Testis (tissue), 5 donors: ENCODE measurements at places on chromosomes 5 and 9. TPM values are rescaled to one million over a fixed set of nuclear protein-coding genes. Genes with fewer than 3 reads are reported as not detected.

GRCh38 chr5:74954919-74955318 lies 88.7 kb upstream of the FAM169A start:
- no peak for DNase-seq

GRCh38 chr5:98187945-98188344 lies 585.5 kb upstream of the RGMB start:
- DNase-seq = no peak

DNA sequence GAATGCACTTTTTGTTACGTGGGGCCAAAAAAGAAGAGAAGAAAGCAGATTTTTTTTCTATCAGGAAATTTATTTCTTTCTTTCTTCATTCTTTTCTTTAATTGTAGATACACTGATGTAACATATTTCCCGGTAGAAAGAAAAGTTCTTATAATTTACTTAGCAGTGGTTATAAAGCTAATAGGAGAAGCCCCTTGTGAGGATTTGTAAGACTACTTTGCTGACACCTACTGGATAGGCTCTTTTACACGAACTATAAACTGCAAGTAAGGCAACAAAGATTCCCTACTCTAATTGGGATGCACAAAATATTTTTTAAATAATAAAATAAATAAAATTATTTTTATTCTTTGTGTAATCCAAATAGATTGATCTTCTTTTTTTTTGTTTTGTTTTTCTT lies 284.4 kb downstream of the DNAH5 start:
- DNase-seq = no peak

DNA sequence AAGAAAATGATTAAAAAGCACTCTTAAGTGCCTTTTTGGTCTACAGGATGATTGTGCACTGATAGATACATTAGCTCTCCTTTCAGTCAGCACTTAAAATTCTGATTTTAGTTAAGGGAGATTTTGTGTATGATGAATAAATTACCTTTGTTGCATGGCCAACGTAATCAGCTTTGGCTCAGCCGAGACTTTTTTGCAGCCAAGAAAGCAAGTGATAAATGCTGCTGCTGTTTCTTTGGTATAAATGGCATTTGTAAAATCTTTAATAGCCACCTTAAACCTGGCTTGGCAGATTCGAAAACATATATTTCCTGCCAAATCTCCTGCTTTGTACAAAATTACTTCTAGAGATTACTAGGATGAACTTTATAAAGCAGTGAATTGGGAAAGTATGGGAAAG lies 147.7 kb downstream of the DCP2 start:
- DNase-seq = no peak

The SLC36A2 gene
- 0.47 TPM for total RNA-seq

- DNase-seq = no peak
These were observed 208.3 kb upstream of the ITGA1 start for GRCh38 chr5:52579391-52579790.

- DNase-seq = no peak
These were observed 18.0 kb upstream of the FABP6 start for GRCh38 chr5:160211352-160211751.

The CYLC2 gene
- 20.5 TPM for total RNA-seq
